ENCODE measurements at places on chromosomes 3 and 15.

DNA sequence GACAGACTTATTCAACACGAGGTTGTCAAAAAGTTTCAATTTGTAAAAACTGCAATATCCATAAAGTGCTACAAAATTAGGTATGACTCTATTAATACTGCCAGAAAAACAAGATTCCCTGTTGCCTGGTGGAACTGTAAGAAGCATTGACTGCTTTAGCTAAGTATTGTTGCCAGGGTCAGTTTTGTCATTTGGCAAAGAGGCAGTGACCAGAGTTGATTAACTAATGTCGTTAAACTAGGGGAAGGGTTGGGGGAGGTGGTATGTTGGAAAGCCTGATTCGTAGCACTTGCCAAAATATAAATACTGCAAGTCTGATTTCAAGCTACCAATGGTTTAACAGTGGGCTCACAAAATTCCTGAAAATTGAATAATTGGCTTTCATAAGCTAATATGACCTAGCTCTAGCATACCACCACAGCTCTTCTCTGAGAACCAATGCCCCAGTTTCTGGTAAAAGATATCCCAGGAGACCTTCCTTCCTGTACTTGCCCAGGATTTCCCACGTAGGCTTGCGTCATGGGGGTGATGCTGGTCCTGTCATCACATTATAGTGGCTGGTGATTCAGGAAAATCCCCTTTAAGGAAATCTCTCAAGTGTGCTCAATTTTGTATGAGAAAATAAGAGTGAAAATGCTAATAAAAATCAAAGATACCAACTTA lies 266.4 kb upstream of the TBC1D5 start:
- no peak for DNase-seq

GRCh38 chr3:148878095-148878494 lies 13.0 kb downstream of the CPA3 start:
- no peak for DNase-seq

GRCh38 chr3:101163554-101163953 lies 156.8 kb downstream of the IMPG2 start:
- no peak for DNase-seq

GRCh38 chr3:48299746-48300712 lies 33.4 kb downstream of the SPINK8 start:
- DNase-seq = no peak

GRCh38 chr3:101888653-101889052 lies 39.3 kb downstream of the NFKBIZ start:
- no peak for DNase-seq

- DNase-seq = no peak
These were observed 41.3 kb downstream of the NMNAT3 start for GRCh38 chr3:139636511-139636910.

All from right forelimb (tissue), 1 donor.